ENCODE measurements at places on chromosomes 2 and 18.

DNA sequence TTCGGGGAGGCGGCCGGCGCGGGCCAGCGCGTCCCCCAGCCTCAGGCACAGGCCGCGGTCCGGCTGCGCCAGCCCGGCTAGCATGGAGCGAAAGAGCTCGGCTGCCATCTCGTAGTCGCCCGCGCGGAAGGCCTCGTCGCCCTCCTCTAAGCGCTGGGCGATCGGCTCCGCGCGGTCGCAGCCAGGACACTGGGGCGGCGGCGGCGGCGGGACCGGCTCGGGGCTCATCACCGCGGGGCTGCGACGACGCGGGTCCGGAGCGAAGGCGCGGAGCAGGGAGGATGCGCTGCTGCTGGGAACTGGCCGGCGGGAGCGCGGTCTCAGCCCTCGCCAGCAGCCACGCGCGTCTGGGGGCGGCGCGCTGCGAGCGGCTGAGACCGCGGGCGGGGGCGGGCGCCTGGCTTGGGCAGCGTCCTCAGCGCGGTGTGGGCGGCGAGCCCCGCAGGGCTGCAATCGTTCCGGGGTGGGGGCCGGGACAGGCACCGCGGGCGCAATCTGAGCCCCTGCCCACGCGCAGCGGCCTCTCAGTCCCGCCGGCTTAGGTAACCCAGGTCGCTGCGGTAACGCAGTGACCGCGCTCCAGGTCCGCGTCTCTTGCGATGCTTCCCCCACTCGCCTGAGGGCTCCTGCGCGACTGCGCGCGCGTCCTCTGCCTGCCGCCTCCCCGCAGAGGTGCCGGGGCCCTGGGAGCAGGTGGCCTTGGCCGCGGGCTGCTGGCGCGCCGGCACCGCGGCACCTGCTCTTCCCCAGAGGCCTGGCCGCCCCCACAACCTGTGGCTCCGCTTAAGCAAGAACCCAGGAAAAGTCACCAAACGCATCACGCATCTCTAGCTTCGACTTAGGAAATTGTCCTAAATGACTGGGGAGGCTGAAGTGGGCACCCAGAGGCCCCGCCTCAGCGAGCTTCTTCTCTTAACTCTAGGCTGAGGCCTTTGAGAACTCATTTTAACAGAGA lies at the start of gene LONRF2:
Gene LONRF2 (minus strand): TSS at position 636 of the 955 bp plus-strand sequence. CDS start 408 bp downstream, at position 228.
- peak; percentile 42 for DNase-seq

DNA sequence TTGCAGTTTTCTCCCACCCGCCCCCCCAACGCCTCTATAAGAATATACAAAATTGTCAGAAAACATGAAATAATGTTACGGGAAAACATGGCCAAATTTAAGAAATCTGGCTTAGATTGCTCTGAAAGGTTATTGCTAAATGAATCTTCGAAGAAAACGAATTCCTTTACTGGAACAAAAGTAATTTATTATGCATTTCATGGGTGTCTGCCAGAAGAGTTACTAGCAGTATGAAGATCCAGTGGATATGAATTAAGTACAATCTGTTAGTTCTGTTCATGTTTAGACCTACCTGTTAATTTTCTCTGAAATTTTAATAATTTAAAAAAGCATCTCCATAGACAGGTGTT lies 21.9 kb downstream of the GATA6 start:
- no peak for DNase-seq

DNA sequence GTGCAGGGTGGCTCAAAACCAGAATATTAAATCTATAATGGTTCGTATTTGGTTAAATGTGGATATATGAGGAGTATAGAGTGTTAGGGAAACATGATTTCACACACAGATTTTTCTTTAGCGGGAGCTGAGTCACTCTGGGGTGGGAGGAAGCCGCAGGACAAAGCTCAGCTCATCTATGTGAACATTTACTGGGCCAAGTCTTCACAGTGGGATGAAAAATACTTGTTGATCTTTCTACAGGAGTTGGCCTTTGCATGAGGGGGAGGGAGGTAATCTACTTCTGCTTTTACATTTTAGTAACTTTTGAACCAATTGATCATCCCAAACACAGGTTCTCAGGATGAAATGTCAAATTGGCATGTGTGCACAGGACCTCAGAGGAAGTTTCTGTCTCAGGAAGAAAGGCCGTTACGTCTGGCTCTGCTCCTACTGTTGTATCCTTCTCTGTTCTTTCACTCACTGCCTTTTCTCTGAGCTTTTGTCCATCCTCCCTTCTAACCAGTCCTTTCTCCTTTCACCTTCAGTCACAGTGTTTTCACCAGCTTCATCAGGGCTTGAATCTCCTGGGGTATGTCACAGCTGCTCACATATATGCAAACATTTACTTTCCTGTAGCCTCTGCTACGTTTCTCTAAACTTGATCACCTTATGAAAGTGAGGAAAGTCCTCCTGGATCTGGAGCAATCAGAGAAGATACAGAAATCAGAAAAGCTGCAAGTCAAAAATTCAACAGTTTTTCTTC lies 943.3 kb upstream of the FANCL start:
- no peak for DNase-seq

DNA sequence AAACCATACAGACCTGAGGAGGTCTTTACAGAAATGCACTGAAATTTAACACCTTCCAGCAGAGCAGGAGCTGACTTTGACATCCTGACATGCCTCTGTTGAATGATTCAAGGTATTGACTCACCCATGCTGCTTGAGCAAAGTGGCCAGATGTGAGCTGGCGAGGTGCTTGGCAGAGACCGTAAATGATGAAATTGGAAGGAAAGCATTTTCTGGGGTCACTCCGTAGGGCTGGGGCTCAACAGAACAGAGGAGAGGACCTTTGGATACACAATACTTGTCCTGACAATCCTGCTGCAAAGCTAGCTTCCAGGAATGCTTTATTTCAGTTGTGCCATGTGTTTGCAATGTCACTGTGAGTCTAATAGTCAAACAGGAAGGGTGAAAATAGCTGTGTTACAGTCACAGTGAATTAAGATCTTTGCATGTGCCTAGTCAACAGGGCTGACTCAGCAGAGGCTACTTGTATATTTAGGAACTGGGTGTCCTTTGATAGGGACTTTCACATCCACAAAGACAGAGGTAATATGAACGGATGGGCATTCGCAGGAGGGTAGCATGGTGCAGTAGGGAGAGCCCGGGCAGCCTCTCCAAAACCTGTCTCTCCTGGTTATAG lies 31.6 kb upstream of the NCK2 start:
- no peak for DNase-seq

DNA sequence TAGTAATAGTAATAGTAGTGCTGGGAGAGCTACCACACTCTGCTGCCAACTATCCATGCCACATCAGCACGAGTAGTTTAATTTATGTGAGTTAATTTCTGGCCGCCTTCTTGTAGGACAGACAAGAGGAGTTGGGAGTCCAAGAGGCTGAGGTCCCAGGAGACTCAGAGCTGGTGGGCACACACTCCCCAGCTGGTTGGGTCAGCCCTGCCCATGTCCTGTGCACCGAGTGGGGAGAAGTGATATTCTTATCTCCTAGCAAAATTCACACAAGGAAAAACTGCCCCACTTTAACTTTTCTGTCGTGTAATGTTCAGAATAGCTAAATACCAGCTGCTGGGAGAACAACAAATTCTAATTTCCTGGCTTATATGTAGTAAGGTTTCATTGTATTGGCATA lies 15.2 kb upstream of the MAP4K4 start:
- DNase-seq: no peak

- DNase-seq: no peak
Measured at GRCh38 chr2:41970988-41971660, 76.7 kb upstream of the PKDCC start.

DNA sequence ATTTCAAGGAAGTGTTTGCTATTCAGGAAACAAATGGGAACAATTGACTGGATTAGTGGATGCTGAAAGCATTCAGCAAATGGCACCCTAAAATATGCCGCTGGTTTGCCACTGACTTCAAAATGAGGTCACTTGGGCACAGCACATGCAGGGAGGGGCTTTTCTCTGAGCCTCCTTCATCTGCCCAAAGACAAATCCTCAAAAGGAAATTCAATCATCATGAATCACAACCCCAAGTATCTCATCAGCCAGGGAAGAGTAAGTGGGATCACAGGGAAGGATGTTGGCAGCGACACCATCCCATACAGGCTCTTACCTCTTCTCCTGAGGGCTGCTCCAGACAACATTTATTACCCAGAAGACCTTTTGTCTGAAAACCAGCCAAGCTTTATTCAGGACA lies 14.4 kb upstream of the SP140L start:
- no peak for DNase-seq

GRCh38 chr2:17899871-17900270 lies 21.4 kb downstream of the KCNS3 start:
- no peak for DNase-seq

GRCh38 chr18:57975805-57976204 lies 68.2 kb upstream of the NEDD4L start:
- DNase-seq: no peak

- no peak for DNase-seq
Measured at GRCh38 chr2:235054919-235055318, 103.1 kb downstream of the SH3BP4 start.

DNA sequence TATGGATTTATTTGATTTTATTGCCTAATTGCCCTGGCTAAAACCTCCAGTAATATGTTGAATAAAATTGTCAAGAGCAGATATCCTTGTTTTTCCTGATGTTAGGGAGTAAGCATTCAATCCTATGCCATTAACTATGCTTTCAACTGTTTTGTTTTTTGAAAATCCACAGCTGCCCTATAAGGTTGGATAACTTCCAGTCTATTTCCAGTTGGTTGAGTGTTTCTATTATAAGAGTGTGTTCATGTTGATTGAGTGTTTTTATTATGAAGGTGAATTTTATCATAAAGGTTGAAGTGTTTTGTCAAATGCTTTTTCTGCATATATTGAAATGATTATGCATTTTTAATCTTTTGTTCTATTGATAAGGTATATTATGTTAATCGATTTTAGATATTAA lies 149.9 kb upstream of the SCN7A start:
- DNase-seq: no peak

DNA sequence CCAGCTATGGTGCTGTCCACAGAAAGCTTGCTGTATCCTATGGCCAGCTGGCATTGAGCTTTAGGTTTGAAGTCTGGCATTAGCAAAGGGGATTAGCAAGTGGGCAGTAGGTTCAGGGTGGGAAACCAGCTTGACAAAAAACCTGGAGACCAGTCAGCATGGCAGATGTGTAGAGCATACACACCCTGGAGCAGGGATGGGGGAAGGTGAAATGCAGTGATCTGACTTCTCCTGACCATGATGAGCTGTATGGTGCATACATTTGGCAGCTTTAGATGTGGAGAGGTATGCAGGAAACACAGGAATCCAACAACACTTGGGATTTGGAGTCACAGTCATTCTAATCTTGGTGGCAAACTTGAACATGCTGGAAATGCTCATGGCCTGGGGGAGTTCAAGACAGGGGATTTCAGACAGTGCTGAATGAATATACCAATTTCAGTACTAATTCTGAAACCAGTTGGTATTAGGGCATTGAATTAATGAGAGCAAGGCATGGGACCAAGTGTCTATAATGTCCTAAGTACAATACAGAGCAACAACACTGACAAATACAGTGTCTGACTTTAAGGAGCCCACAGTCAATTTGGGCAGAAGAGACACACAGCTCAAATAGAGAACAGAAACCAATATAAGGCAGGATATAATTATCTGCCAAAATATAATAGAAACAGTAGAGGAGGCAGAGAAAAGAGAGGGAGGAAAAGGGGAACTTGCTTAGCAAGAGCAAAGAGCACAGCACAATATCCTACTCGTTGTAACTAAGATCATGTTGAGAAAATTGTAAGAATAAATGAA lies 11.8 kb downstream of the ARHGAP15 start:
- DNase-seq: peak; percentile 34

- DNase-seq: no peak
Measured at GRCh38 chr18:68394705-68395104, 320.2 kb downstream of the TMX3 start.

DNA sequence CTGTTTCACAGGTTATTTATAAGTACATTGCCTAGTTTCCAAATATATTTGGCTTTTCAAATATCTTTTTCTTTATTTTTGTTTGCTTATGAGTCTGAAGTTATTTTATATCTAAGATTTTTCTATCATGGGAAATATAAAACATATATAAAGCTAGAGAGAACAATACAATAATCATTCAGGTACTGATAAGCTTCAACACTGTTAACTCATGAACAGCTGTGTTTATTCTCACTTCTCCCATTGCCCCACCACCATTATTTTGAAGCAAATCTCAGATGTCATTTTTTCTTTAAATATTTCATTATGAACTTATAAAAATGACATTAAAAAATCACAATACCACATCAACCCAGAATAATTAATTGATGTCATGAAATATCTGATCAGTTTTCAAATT lies 9.7 kb downstream of the CAMKMT start:
- DNase-seq: no peak

- DNase-seq: no peak
Measured at GRCh38 chr2:182372661-182373060, 54.2 kb downstream of the PDE1A start.
